ENCODE measurements at places on chromosomes 3 and 15.

DNA sequence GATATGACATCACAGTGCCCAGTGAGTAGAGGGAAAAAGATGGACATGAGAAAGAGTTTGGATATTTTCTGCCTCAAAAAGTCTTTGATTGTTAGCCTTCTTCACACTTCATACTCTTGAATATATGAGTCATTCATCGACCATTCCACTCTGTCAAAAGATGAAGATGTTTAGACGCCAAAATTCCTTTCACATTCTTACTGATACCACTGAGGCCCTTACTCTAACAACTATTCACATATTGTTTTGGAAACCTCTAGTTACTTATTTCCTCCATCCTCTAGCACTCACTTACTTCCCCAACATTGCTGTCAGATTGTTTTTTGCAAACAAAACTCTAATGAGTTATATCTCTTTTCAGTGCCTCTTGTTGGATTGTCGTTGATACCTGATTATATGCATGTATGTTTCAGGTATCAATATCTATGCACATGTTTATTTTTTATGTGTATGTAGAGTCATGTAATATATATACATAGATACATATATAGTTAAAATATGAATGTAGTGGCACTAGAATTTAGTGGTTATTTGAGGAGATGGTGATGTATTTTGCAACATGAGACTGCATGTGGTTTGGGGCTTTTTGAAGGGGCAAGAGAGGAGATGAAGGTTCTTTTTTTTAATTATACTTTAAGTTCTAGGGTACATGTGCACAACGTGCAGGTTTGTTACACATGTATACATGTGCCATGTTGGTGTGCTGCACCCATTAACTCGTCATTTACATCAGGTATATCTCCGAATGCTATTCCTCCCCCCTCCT lies 40.0 kb upstream of the OR5H6 start:
- DNase-seq, result no peak

- DNase-seq, result no peak
These were observed 10.7 kb upstream of the TRAK1 start for GRCh38 chr3:42080453-42080872.

GRCh38 chr15:62393196-62393595 lies 228.1 kb upstream of the C2CD4B start:
- no peak for DNase-seq

DNA sequence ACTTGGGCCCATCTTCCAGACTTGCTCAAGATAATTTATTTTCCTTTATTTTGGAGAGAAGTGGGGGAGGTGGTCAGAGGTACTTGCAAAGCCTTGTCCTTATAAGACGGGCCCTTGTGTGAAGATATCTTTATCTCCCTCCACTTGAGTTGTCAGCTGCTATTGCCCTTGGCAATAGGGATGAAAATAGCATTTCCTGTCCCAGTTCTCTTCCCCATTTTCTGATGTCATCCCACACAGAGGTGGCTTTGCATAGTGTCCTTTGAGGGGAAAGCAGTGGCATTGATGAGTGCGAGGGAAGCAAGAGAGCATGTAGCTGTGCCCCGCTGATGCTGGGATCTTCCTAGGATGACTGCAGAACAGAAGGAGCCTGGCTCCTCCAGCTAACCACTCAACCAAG lies 41.9 kb upstream of the TUBGCP5 start:
- no peak for DNase-seq

GRCh38 chr3:69203631-69204314 lies 81.4 kb upstream of the LMOD3 start:
- no peak for DNase-seq

DNA sequence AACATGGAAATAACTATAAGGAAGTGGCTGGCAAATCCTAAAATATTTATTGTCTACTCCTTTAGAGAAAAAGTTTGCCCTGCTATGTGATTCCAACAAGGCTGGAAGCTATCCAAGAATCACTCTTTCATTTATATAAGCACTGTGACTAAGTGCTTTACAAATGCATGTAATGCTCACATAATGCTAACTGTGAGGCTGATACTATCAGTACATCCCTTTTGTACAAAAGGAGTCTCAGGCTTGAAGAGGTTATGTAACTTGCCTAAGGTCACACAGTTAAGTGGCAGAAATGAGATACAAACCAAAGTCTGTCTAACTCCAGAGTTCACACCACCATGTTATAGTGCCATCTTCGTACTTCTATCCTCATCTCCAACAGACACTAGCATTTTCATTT lies 17.0 kb downstream of the TOPBP1 start:
- no peak for DNase-seq

GRCh38 chr3:178823591-178824246 lies 247.9 kb downstream of the ZMAT3 start:
- no peak for DNase-seq

DNA sequence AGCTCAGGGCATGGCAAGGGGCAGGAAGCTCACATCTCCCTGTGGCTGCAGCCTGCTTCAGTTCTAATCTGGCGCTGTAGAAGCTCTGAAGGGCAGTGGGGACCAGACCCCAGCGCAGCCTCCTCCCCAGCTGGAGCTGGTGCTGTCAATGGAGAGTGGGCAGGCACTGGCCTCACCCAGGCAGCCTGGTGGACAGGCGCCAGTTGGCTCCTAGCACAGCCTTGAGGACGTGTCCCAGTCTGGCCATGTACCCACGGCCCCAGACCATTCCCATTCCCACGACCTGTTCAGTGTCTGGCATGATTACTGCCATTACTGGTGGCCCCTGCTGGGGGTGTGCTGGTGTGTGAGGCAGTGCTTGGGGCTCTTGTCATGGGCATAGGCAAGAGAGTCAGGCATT lies 16.3 kb downstream of the TYRO3 start:
- no peak for DNase-seq

GRCh38 chr15:99305761-99306505 lies 54.7 kb downstream of the LRRC28 start:
- DNase-seq, result no peak

DNA sequence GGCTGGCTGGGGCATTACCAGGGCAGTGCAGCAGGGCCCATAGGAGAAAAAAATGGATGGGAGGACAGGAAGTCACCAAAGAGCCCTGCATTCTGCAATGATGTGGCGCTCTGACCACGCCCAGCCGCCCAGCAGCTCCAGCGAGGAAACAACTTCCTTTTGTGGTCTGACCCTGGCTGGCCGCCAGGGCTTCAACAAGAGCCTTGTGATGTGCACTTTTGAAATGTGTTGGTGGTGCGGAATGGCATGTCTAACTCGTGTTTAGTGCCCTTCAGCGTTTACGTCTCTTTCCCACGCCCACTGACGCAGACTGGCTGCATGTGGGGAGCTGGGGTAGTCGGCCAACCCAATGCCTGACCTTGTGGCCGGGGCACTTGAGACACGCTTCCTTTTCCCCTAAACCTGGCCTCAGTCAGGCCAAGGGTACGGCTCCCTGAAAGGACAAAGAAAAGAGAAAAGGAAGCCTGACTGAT lies 81.9 kb upstream of the CTNNB1 start:
- peak; percentile 71 for DNase-seq

DNA sequence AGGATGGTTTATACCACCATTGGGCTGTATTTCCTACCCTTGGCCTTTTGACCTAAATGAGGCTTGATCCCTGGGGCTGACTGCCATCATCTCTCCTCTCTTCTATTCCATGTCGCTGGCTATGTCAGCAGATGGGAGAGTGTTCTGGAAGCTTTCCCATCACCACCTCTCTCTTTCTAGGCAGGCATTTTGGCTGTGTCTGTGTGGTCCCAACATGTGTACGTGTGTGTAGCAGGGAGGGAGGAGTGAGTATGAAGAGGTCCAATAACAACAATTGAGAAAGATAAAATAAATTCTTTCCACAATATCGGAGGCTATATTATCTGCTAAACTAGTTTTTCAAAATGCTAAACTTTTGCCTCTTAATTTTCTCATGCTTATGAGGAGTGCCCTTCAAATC lies 34.1 kb downstream of the CGNL1 start:
- DNase-seq, result no peak

DNA sequence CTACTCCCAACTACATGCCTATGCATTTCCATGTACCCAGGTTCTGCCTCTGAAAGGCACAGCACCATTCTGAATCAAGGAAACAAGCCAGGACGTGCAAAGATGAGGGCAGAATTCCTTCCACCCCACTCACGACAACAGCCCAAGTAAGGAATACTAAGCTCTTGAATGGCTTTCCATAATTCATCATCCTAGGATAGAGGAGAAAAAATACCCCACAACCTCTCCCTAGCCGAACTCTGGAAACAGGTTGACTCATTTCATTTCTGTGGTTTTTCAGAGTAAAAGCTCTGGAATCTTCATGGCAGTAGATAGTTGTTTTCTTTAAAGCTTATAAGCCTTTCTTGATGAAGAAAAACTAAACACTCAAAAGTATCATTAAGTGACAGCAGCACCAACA lies 77.8 kb downstream of the PDZRN3 start:
- no peak for DNase-seq

DNA sequence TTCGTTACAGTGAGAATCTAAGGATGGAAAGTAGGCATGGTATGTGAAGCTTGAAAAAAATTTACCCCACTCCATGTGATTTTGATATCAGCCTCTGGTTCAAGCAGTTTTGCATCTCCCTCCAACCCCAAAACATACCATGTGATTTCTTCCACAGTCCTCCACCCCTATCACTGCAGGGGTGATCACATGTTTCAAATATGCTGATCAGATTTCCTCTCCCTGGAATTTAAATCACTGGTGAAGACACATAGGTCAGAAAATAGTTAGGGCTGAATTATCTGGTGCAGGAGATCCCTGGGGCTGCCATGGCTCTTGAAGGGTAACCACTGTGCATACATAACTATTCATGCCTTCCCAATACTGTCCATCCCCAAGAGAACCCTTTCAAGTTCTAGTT lies 119.7 kb upstream of the THRB start:
- DNase-seq, result no peak

DNA sequence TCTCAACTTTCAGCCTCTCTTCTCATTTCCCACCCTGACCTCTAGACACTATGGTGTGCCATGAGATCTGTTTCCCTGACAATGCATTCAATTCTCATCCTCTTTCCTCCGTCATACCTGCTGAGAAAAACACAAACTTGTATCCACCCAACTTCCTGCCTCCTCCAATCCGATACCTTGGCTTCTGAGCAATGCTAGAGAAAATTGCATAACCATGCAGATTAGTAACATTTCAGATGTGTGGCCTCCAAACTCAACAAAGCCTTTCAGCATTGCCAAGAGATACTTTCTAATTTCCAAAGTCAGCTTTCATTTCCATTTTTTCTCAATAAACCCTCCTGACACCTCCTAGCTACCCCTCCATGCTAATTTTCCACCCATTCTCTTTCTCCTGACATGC lies 88.5 kb downstream of the MINAR1 start:
- DNase-seq, result no peak

DNA sequence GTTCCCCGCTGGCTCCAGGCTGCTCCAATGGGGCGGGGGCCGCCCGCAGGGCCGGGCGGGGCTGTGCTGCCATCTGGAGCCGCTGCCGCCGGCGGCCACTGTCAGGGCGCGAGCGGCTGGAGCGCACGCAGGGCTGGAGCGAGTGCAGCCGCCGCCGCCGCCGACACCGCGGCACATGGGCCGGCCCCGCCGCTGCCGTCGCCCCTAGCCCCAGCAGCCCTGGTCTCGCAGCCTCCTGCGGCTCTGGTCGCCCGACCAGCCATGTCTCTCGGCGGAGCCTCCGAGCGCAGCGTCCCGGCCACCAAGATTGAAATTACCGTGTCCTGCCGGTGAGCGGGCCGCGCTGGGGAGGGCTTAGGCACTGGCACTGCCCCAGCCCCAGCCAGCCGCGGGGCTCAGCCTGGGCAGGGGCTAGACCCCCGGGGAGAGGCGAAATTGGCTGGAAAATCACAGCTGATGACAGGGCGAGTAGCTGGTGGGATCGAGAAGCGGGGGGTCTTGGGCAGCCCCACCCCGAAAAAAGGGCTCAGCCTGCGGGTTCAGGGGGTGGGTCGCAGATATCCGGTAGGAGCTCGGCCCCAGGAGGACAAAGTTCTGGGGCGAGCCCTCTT lies at the start of gene CPNE9:
Gene CPNE9, plus strand, starts transcription at position 98 of the 611 bp plus-strand sequence. Its CDS starts 164 bp downstream, at position 262.
- DNase-seq, result no peak

GRCh38 chr15:76967067-76967466 lies 27.9 kb upstream of the PSTPIP1 start:
- DNase-seq, result no peak

- DNase-seq, result no peak
These were observed 1073.9 kb downstream of the PLOD2 start for GRCh38 chr3:145087038-145087437.

DNA sequence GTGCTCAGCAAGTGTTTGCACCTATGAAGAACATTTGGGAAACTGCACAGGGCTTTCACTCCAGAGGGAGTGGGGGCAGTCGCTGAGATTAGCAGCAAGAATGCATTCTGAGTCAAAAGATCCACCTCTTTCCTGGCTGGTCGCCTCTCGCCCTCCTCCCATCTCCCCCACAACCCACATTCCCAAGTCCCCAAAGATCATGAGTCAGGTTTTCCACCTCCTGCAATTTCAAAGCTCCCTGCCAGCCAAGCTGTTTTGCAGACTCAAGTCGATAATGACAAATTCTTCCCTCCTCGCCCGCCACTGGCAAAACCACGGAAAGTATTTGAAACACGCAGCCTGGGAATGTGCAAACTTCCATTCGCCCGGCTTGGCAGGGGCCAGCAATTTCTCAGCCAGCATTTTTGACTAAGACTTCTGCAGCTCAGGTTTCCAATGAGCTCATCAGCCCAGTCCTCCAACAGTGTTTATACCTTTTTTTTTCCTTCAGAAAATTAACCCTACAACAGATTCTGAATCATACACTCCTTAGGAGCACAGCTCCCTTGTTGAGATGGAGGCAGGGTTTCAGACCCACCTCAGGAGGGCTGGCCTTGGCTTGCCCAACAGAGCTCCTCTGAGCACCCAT lies 181.4 kb downstream of the SMAD6 start:
- DNase-seq, result no peak

DNA sequence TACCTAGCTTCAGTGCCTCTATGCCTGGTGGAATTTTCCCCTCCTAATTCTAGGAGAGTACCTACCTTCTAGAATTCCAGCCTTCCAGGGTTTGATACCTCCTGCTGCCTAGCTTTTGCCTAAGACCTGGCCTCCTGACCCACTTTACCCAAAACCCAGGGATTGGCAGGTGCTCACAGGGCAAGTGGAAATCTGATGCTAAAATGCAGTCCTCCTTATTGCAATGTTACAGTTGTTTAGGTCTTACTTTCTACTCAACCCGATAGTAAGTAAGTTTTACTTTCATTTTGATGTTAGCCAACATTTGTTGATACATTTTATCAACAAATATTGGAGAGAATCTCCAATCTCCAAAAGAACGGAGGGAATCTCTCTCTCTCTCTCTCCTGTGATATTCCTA lies 275.9 kb downstream of the DOCK3 start:
- DNase-seq, result no peak

GRCh38 chr15:63381301-63382204 lies at the start of gene CA12:
TSS of gene CA12 (minus strand) at chr15:63381846. CDS start at chr15:63381720, 126 bp downstream.
- peak; percentile 15 for DNase-seq

DNA sequence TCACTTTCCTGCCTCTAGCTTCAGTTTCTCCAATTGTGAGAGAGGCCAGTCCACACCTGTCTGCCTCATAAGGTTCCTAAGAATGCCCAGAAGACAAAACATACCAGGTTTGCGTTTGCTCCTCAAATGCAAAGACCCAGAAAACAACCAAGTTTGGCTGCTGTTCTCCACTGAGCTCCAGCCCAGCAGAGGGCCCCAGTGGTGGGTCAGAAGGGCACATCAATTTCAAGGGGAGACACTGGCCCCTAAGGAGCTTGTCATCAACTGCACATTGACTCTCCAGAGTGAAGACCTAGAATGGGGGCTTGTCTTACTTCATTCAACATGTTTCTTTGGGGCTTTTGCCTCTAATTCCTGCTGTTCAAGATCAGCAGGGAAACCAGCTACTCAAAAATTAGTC lies 127.9 kb upstream of the SLC6A11 start:
- no peak for DNase-seq

All from stimulated activated CD4-positive, alpha-beta T cell treated with anti-CD3 and anti-CD28 coated beads, Interleukin-4, amount 100 ng/mL, for 1 hour (primary cell).